Keratinocyte (primary cell): ENCODE measurements at places on chromosomes 1 and 21.

DNA sequence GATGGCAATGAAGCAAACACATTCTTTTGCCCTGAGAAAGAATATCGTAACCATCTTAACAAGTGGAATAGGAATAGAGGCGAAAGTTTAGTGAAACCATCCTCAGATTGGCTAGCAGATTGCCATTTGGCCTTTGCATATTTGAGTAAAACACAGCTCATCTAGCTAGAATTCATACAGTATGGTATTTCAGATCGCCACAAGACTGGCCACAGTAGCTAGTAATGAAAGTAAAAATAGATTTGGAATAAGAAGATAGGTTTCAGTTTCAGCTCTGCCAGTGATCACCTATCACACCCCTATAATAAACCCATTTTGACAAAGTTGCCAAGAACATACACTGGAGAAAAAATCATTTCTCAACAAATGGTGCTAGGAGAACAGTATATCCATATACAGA lies 294.9 kb downstream of the LRRIQ3 start:
- H3K4me3 ChIP-seq, result no peak overlapping the region
- no peak overlapping the region for H3K27ac ChIP-seq
- DNase-seq, result no peak
- no peaks in the 10 kb centered on the region for H3K4me1 ChIP-seq
- H3K36me3 ChIP-seq, result no peaks in the 10 kb centered on the region
- no peaks in the 10 kb centered on the region for H3K27me3 ChIP-seq

- H3K27ac ChIP-seq, result no peak overlapping the region
- H3K36me3 ChIP-seq, result no peaks in the 10 kb centered on the region
- H3K4me3 ChIP-seq, result no peak overlapping the region
These were observed 39.6 kb upstream of the GRIK3 start for GRCh38 chr1:37073854-37074379.

DNA sequence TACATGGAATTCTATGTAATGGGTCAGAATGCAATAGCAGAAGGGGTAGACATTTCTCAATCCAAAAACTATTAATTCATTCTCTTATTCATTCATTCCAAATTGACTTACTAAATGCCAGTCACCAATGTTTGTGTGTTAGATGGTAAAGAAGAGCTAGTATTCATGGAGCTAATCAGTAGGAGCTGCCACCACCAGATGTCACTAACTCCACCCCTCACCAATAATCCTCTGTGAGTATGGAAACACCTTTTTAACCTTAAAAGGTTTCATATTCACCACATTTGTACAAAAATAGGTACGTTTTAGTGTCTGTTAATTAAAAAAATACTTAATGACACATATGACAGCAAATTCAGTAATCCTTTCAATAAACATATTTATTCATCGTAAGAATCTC lies 131.8 kb upstream of the PKN2 start:
- no peak for DNase-seq
- no peak overlapping the region for H3K4me3 ChIP-seq
- no peak overlapping the region for H3K27ac ChIP-seq
- H3K27me3 ChIP-seq, result no peaks in the 10 kb centered on the region

GRCh38 chr1:178161516-178161915 lies 67.6 kb downstream of the RASAL2 start:
- H3K27me3 ChIP-seq, result no peaks in the 10 kb centered on the region
- no peak overlapping the region for H3K4me3 ChIP-seq
- peaks cover 2% of the 10 kb centered on the region for H3K36me3 ChIP-seq

GRCh38 chr1:30058970-30059369 lies 664.4 kb downstream of the MATN1 start:
- H3K27ac ChIP-seq, result no peak overlapping the region
- H3K27me3 ChIP-seq, result peaks cover 4% of the 10 kb centered on the region
- DNase-seq, result peak; percentile 64
- no peaks in the 10 kb centered on the region for H3K36me3 ChIP-seq
- peaks cover 9% of the 10 kb centered on the region for H3K4me1 ChIP-seq

- peaks cover 40% of the 10 kb centered on the region for H3K4me1 ChIP-seq
- no peak overlapping the region for H3K4me3 ChIP-seq
- peaks cover 23% of the 10 kb centered on the region for H3K36me3 ChIP-seq
- no peak for DNase-seq
- H3K27me3 ChIP-seq, result no peaks in the 10 kb centered on the region
These were observed 148.8 kb upstream of the CAMK1G start for GRCh38 chr1:209434631-209435217.

- no peaks in the 10 kb centered on the region for H3K4me1 ChIP-seq
- H3K27ac ChIP-seq, result no peak overlapping the region
- no peak for DNase-seq
- H3K4me3 ChIP-seq, result no peak overlapping the region
These were observed 24.9 kb downstream of the ATP5PF start for GRCh38 chr21:25709684-25710265.

DNA sequence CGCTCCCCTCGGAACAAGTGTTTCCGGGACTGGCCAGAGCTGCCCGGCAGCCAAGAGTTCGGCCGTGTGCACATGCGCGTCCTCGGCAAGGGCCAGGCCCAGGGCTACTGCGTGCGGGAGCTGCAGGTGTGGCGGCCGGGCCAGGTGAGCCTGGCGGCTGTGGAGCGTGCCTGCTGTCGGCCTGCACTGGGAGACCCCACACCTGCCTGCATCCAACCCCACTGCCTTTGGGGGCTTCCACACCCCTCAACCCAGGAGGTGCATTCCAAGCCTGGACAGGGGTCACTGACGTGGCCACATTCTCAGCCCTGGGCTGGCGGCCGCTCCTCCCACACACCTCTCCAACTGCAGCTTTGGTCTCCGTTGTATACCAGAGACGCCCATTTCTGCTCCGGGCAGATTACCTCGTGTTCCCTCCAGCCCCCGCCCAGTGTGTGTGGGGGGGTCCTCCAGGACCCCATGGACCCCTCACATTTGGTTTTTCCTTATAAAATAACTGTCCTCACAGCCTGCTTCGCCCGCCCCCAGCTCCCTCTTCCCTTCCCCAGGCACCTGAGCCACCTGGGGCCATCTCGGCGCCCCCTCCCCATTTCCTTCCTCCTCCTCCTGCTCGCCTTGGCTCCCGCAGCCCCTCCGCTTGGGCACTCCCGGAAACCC lies 6.1 kb downstream of the RNF223 start:
- no peak overlapping the region for H3K27ac ChIP-seq
- peaks cover 16% of the 10 kb centered on the region for H3K27me3 ChIP-seq
- no peak for DNase-seq
- peaks cover 20% of the 10 kb centered on the region for H3K4me1 ChIP-seq
- no peak overlapping the region for H3K4me3 ChIP-seq

GRCh38 chr1:23718482-23718881 lies 24.8 kb upstream of the ELOA start:
- no peak overlapping the region for H3K27ac ChIP-seq
- H3K4me1 ChIP-seq, result peaks cover 4% of the 10 kb centered on the region
- H3K36me3 ChIP-seq, result peaks cover 5% of the 10 kb centered on the region
- DNase-seq, result no peak

- H3K4me1 ChIP-seq, result peaks cover 12% of the 10 kb centered on the region
- no peak overlapping the region for H3K4me3 ChIP-seq
- H3K36me3 ChIP-seq, result no peaks in the 10 kb centered on the region
- no peak overlapping the region for H3K27ac ChIP-seq
- H3K27me3 ChIP-seq, result no peaks in the 10 kb centered on the region
These were observed 360.2 kb downstream of the ADGRL2 start for GRCh38 chr1:82160903-82161302.

GRCh38 chr1:83055391-83056170 lies 943.4 kb downstream of the TTLL7 start:
- H3K36me3 ChIP-seq, result no peaks in the 10 kb centered on the region
- H3K4me1 ChIP-seq, result peaks cover 8% of the 10 kb centered on the region
- no peak overlapping the region for H3K4me3 ChIP-seq
- no peaks in the 10 kb centered on the region for H3K27me3 ChIP-seq
- H3K27ac ChIP-seq, result no peak overlapping the region
- DNase-seq, result peak; percentile 13

- no peaks in the 10 kb centered on the region for H3K4me1 ChIP-seq
- H3K4me3 ChIP-seq, result no peak overlapping the region
- H3K36me3 ChIP-seq, result no peaks in the 10 kb centered on the region
- no peak for DNase-seq
- H3K27me3 ChIP-seq, result no peaks in the 10 kb centered on the region
These were observed 368.0 kb downstream of the HHAT start for GRCh38 chr1:210696709-210697108.

DNA sequence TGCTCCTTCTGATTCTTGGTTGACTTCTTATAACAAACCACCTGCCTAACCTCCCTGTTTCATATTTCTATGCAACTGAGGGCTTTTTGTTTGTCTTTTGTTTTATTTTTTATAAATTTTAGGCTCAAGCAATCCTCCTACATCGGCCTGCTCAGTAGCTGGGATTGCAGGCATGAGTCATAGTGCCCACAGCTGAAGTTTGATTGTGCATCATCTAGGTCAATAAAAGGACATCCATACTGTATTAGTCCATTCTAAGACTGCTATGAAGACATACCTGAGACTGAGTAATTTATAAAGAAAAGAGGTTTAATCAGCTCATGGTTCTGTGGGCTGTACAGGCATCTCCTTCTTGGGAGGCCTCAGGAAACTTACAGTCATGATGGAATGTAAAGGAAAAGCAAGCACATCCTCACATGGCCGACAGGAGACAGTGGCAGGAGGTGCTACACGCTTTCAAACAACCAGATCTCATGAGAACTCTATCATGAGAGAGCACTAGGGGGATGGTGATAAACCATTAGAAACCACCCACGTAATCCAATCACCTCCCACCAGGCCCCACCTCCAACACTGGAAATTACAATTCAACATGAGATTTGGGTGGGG lies 285.0 kb downstream of the SIPA1L2 start:
- H3K4me1 ChIP-seq, result no peaks in the 10 kb centered on the region
- peaks cover 4% of the 10 kb centered on the region for H3K27me3 ChIP-seq
- no peaks in the 10 kb centered on the region for H3K36me3 ChIP-seq
- no peak overlapping the region for H3K4me3 ChIP-seq
- no peak overlapping the region for H3K27ac ChIP-seq
- DNase-seq, result no peak
